ENCODE measurements at places on chromosomes 1 and 21.

DNA sequence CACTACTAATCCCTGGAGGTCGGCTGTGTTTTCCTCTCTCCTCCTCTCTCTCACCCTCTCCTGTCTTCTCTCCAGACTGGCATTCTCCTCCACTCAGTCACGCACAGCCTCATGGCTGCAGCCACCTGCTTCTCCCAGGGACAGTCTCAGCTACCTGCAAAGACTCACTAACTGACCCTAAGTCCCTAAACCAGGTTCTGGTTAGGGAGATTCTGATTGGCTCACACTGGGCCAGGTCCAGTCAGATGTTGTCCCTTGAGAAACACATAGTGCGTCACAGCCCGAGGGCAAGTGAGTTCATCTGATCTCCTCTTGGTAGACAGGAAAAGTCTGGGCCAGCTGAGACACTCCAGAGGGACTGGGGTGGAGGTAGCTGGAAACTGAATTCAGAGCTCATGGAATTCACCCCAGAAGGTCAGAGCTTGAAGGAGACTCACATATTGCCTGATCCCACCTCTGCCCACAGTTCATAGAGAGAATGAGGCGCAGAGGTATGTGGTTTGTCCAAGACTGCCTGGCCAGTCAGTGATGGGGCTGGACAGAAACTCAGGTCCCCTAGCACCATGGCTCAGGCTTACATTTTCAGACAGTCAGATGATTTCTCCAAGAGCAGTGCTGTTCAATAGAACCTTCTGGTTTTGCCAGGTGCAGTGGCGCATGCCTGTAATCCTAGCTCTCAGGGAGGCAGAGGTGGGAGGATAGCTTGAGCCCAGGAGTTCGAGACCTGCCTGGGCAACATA lies 40.4 kb upstream of the RPL11 start:
- no peak for DNase-seq

GRCh38 chr1:103254691-103255090 lies 146.4 kb upstream of the COL11A1 start:
- DNase-seq, result no peak

DNA sequence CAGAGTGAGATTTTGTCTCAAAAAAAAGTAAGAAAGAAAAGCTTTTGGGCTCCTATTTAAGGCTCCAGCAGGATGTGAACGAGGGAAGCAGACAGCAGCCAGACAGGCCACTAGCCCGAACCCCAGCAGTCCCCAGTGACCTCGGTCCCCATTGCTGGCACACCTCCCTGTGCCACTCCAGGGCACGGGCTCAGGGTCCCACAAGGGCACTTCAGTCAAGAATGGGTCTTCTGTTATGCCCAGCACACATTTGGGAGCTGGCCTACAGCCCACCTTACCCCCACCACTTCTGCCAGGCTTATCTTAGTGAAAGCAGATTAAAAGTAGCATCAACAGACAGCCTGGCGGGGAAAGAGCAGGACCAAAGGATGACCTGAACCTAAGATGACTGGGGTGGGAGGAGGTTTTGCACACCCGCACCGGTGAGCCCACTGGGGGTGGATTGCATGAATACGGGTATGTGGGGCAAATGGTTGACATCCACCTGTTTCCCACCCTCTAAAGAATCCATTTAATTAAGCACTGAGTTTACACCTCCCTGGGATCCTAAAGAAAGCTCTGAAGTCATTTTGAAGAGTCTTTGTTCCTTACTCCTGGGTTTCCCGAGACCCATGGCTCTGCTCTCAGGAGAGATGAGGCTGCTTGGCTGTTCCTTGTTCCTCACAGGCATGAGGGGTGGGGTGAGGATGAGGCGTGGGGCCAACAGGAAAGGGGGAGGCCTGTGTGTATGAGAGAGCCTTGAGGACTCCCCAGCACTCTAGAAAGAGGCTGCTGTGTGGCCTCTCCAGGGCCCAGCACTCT lies 4.7 kb downstream of the CHI3L1 start:
- no peak for DNase-seq

DNA sequence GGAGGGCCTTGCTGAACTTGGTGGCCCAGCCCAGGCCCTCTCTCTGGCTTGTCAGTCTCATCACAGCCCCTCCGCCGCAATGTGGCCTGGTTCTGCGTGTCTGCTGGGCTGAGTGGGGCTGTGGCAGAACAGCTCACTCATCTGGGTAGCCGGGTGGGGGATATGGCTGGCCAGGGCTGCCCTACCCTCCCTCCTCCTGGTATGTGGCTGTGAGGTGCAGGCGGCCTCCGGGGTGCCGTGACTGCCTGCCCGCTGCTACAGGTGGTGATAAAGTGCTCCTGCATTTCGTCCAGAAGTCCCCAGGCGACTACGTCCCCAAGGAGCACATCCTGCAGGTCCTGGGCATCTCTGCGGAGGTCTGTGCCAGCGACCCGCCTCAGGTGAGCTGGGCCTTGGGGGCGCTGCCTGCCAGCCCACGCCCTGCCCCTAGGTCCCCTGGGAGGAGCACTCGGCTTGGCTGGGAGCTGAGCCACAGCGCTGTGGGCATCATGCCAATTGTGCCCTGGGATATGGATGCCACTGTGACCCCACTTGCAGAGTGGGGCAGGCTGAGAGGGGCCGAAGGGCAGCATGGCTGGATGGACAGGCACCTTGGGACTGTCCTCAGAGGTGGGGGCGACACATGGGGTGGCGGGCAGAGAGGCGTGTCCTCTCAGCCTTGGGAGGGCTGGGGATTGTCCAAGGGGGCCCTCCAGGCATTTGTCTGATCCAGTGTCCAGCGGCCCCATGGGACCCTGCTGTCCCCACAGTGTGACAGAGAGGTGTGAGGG lies 2.3 kb downstream of the PRXL2B start:
- DNase-seq, result no peak

DNA sequence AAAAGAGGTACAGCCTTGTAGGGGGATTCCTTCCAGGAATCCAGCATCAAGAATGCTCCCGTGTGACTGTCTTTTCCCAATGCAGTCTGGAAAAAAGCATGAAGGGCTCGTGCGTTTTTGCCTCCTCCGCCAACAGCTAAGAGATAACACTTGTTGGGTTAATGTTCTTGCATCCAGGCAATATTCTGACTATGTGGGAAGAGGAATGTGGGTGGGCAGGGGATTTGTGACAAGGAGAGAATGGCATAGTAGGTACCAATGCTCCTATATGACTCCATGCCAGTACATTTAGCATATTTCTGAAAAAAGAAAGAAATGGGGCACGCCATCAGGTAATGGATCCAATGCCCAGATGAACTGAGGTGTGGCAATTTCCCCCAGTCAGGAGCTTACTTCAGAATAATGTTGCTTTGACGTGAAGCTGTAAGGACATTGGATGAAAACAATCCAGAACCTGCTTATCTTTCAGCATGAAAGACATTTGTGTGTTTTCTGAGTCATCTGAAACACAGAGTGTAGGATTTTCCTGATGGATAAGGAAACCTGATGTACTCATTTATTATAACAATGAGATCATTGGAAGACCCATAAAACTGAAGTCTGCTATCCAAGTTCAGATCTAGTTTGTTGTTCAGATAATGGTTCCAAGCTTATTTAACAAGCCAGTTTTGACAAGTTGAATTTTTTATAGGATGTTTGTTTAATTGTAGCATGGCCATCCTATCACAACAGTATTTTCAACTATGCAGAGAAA lies 105.5 kb downstream of the LYPLAL1 start:
- DNase-seq, result no peak

DNA sequence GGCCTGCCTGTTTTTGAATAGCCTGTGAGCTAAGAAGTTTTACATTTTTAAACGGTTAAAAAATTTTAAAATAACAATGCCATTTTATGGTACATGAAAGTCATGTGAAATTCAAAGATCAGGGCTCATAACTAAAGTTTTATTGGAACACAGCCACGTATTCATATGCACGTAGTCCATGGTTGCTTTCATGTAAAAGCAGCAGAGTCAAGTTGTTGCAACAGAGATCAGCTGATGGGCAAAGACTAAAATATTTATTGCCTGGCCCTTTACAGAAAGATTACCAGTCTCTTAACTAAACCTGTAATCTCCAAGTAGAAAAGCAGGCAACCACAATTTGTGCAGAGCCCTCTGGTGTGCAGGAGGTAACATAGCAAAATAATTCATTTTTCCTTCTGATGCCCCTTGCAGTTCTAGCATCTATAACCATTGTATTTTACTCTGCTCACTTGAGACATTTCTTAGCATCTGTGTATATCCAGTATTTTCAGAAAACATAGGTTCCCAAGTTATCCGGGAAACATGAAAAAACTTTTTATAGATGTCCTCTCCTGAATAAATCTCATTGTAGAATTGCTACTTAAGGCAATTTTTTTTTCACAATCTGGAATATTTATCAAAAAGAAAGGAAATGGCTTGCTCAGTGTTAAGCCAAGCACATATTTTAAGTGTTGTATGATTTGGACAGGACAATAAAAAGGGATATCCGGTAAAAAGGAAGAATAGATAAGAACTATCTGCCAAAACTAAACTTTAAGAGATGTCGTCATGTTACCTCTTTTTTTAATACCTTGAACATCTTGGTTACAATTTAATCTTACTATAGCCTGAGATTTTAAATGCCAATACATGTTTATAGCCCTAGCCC lies 430.8 kb downstream of the PLPP3 start:
- DNase-seq, result no peak
